ENCODE measurements at places on chromosomes 2 and 18.

DNA sequence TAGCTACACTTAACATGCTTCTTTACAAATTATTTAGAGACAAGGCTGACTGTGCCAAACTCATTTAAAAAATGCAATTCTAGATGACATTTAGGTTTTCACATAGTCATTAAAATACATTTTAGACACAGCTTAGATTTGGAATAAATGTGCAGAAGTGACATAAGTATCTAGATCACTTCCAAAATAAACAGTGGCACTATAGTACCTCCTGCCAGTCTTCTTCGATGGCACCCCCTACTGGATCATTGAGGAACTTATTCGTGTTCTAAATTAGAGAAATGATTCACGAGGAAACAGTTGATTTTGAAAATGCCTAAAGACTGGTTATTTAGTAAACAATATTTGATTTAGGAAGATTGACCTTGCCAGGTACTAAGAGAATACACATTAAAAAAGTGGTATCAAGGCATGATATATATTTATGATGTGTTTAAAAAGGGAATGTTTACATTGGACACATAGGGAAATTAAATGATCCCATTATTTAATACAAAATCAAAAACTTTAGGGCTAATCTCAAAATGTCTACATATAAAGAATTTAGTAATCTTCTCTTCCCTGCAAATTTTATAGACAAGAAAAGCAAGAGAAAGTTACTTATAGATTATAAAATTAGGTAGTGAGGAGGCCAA, 323.9 kb downstream of the XIRP2 start:
- DNase-seq, result no peak

- DNase-seq, result no peak
These were observed 192.7 kb downstream of the DYSF start for GRCh38 chr2:71646028-71646427.

DNA sequence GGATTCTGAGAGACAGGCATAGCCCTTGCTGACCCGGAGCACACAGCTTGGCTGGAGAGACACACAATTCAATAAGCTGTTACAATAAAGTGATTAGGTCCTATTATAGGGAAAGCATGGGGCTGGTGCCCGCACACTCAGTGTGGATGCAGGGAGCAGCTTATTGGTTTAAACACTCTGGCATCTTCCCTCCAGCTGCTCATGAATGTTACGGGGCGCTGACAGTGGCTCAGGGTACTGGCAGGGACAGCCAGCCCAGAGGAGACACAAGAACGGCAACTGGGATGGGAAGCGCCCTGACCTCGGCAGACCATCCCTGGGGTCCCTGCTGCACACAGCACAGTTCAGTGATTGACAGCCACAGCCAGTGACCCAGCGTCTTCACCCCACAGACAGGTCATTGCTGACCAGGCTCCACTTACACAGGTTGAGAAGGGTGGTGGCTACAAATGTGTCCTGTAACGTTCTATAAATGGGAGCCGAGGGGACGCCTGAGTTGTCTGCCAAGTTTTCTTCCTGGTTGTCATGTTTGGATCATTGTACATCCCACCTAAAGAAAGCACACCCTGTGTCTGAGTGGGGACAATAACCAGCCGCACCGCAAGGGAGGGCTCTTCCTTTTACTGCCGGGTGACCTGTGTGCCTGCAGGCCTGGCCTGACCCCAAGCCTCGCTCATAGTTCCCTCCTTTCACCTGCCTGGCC, 60.3 kb downstream of the SH3BP4 start:
- no peak for DNase-seq

- no peak for DNase-seq
These were observed 56.0 kb downstream of the CCDC88A start for GRCh38 chr2:55363636-55364035.

GRCh38 chr2:195342061-195342460, 315.0 kb upstream of the SLC39A10 start:
- DNase-seq, result no peak

DNA sequence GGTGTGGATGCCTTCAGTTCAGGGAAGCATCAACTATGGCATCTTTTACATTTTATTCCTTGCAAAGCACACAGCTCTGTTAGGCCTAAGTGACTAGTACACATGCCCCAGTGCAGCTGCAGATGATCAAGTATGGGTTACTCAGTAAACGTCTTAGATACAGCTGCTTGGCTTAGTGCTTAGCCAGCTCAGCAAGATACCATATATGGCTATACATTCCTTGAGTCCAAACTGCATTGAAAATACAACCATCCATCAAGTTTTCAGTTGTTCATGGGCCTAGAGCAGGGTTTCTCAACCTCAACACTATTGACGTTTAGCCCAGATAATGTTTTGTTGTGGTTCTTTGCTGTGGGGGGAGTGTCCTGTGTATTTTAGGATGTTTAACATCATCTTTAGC, 769.9 kb downstream of the TSN start:
- no peak for DNase-seq

GRCh38 chr2:201517094-201517493, 65.6 kb downstream of the STRADB start:
- no peak for DNase-seq

GRCh38 chr18:79799619-79800370, 2.1 kb downstream of the KCNG2 start:
- DNase-seq, result no peak

- no peak for DNase-seq
These were observed 28.2 kb downstream of the TUBB6 start for GRCh38 chr18:12336171-12336613.

DNA sequence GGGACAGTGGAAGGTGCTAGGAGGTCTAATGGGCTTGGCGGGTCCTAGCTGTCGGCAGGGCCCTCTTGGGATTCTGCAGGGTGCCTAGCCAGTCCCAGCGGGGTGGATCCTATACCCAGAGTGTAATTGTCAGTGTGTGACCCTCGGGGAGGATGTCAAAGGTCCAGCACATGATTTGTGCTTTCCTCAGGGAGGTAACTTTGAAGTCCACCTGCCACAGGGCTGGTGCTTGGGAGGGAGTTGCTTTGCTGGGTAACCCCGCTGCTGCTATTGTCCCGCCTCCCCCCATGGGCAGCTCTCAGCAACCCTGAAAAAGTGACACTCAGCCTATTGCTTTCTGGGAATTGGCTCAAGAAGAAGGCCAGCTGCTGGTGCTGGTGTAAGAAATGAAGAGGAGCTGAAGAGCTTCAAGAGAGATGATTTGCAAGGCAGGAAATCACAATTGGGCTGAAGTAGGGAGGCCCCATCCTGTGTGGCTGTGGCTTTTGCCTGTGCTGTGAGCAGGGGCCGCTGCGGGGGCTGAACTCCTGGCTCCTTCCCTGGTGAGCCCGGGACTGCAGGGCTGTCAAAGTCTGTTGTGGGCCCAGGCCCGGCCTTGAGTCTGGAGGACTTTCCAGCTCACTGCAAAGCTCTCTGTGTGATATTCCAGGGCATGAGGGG, 36.4 kb downstream of the EMILIN2 start:
- DNase-seq, result no peak

GRCh38 chr2:14872779-14873325, 240.3 kb downstream of the LRATD1 start:
- DNase-seq, result no peak
